ENCODE measurements at places on chromosomes 12 and 14.

DNA sequence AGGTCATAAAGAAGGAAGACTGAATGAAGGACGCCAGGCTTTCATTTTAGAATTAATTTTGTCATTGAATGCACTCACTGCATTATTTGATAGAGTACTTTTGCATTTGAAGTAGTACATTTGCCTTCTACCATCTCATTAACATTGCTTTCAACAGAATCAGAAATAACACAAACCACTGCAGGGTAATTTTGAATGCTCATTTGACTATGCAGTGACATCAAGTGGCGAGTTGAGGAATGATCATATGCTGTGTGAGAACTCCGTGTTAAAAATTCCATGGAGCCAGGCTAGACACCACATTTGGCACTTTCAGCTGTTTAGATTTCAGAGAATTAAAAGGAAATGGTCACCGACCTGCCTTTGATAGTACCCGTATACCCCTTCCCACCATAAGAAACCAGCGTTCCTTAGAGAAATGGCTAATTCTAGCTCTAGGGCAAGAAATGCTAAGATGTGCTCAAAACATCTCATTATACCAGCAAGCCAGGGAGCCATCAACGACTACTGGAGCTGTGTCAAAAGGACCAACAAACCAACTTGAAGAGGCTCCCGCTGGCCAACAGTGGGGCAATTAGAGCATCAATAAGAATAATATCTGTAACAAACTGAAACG, 16.5 kb downstream of the HEBP1 start:
- DNase-seq = peak; percentile 22

DNA sequence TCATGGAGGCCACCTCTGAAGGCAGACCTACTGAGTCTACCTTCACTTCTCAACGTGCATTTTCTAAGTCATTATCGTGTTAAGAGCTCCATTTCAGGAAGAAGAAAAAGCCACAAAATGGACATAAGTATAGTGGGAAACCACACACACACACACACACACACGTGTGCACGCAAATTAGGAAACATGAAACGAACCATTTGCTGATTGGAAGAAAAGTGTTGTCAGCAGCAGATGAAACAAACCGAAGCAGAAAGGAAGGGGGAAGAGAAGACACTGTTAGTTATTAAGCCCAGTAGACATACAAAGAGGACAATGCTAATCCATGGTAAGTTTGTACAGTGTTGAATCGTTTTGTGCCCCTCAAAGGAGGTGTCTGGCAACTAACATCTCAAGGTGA, 9.9 kb upstream of the VPS33A start:
- no peak for DNase-seq

DNA sequence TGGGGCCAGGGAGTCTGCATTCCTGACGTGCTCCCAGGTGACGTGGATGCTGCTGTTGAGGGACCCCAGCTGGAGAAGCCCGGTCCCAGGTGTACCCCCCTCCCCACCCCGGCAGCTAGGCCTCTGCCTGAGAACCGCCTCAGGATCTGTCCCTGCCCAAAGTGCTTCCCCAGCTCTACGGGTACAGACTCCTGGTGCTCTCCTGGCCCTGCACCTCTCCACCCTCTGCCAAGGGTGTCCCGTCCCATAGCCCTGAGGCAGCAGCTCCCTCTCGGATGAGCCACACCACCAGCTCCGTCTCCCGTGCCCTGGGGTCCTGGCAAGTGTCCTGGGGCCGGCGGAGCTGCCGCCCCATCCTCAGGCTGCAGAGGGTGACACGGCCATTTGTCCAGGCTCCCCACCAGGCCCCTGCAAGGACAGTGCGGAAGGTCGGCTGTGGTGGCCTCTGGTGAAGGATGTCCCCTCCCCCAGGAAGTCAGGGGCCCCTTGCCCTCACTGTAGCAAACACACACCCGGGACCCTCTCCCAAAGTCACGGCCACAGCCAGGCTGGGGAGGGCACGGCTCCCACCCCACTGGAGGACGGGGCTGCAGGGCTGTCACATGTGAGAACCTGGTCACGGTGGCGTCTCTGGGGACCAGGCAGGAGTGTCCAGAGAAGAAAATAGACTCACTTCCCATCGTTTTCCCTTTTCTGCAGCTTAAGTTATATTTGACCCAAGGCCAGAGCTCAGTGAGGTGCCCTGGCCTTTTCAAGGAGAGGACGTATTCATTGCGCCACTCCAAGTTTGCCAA, 74.4 kb upstream of the FBRSL1 start:
- no peak for DNase-seq

DNA sequence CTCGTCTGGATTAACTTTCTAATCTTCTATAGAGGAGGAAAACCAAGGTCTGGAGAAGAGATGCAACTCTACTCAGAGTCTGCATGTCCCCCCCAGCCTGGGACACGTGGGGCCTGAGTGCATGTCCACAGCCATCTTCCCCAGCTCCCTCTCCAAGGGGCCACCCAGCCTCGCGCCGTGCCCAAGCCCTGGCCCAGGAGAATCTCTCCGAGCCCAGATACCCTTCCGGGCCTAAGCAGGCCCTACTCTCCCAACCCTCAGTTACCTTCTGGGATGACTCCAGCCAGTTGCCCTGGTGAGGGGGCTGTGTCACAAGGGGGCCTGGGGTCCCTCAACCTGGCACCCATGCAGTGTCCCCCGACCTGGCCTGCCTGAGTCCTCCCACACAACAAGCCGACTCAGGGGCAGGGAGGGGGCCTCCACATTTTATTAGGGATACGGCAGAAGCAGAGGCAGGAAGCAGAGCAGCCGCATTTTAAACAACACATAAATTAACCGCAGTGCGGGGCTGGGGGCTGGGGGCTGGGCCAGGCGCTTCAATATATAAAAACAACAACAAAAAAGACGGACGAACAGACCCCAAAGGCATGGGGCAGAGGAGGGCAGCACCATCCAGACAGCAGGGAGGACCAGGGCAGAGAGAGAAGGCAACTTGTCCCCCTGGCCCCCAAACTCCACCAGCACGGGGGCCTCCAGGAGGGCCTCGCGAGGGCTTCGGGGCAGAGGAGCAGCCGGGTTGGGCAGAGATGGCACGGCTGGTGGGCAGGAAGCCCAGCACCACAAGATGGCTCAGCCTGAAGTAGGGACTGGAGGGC, 37.3 kb downstream of the NCKAP5L start:
- DNase-seq = no peak

GRCh38 chr12:112420740-112421139, 2.0 kb downstream of the PTPN11 start:
- no peak for DNase-seq

DNA sequence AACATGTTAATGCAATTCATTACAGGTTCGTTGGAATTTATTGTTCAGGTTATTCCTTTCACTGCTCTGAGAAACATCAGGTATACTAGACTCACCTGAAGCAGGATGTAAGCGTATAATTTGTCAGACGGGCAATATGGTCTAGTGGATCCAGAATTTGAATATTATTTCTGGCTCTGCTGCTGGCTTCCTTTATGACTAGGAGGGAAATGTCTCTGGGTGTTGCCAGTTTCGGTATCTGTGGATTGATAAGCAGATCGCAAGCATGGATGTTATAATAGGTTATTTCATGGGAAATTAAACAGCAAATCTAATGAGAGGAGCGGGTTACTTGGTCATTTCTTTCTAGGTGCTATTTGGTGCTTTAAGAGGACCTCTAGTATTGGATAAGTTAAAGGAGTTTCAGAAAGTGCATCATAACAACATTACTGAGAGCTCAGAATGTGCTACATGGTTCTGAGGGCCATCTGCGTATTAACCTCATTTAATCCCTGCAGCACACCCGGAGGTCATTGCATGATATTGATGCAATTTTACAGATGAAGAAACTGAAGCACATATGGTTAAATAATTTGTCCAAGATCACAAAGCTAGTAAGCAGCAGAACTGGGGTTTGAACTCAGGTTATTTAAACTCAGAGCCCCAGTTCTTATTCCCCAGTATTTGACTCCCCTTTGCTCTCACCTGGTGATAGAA, 47.3 kb upstream of the BCAT1 start:
- no peak for DNase-seq

- no peak for DNase-seq
Observed at GRCh38 chr14:105006831-105007592, 13.9 kb downstream of the CDCA4 start.

DNA sequence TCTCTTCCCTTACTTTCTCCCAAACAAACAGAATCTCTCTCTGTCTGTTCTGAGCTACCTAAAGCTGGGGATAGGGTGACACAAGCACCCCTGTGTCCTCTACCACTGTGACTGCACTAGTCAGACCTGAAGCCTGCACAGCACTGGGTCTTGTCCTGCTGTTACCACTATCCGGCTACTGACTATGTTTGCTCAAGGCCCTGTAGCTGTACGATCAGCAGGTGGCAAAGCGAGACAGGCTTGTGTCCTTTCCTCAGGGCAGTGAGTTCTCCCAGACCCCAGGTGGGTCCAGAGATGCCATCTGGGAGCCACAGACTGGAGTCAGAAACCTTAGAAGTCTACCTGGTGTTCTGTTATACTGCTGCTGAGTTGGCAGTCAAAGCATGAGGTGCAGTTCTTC, 116.4 kb downstream of the NUBPL start:
- DNase-seq = no peak

DNA sequence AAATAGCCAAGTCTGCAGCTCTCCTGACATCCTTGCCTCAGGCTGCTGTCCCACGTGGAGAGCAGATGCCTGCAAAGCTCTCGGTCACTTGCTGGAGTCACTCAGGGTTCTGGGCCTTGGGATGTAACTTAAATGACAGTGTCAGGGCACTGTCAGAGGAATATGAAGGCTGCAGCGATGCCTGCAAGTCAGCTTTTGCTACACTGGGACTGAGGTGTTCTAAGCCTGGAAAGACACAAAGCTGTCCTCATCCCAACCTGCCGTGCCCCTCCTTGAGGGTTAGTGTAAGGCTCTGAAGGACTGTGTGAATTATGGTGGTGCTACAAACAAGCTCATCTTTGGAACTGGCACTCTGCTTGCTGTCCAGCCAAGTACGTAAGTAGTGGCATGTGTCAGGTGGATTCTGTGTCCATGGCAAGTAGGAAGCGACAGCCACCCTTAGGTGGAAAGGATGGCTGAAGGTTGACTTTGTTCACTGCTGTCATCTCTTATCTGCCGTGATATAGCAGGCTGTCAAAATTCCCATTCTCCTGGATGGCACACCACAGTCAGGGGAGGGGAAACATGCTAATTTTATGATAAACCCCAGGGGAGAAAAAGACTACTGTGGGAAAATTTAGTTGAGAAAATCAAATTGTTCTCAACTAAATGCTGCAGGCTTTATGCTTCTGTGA, 79.9 kb downstream of the DAD1 start:
- DNase-seq = no peak

DNA sequence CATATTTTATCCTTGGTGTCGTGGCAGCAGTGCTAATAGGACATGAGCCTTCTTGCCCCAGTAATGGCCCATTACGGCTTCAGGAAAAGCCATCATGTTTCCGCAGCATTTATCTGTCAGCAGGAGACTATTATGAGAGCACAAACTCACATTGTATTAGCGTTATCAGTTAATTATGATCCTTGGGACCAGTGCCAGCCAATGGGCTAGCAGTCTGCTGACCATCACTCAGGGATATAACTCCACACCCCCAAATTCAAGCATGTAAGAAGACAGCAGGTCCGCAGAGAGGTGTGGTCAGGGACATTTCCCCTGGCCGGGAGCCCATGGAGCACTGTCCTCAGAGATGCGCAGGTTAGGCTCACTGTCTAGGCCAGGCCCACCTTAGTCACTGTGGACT, 4.9 kb upstream of the ESRRB start:
- no peak for DNase-seq

GRCh38 chr14:43587183-43587582, 919.9 kb downstream of the FSCB start:
- DNase-seq = no peak

- DNase-seq = no peak
Observed at GRCh38 chr12:52874573-52875435, 26.0 kb upstream of the KRT78 start.

GRCh38 chr12:92505254-92506231, 197.2 kb upstream of the PLEKHG7 start:
- DNase-seq = peak; percentile 15

- DNase-seq = no peak
Observed at GRCh38 chr14:92471919-92472318, 41.7 kb upstream of the RIN3 start.

DNA sequence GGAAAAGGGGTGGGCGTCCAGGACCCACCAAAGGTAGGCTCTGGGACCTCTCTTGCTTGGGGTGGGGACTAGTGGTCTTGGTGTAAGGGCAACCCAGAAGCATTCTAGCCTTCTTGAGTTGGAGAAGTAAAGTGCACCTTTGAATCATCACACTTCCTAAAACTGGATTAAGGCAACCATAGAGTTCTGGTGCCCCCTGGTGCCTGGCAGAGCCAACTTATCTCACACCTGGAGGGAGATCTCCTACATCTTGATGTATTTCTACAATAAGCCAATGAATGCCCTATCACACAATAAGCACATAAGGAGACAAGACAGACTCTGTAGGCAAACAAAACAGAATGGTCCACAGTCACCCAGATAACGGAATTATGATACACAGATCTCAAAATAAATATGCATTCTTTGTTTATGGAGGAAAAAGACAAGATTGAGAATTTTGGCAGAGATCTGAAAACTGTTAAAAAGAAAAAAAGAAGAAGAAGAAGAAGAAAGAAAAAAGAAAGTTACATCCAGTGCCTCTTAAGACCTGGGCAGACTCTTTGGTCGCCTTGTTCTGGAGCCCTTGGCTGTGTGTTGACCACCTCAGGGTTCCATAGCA, 95.9 kb upstream of the PPP2R5C start:
- peak; percentile 32 for DNase-seq

- no peak for DNase-seq
Observed at GRCh38 chr12:83864054-83864453, 1048.5 kb downstream of the SLC6A15 start.

GRCh38 chr12:25659621-25660020, 106.5 kb upstream of the LMNTD1 start:
- DNase-seq = no peak

GRCh38 chr12:80698256-80698655, 9.2 kb upstream of the MYF6 start:
- DNase-seq = no peak

Measured in NCI-H345 (cell line).